ENCODE measurements at places on chromosomes 3 and 15.

- DNase-seq, result no peak
These were observed 379.3 kb downstream of the NTRK3 start for GRCh38 chr15:87877114-87877810.

GRCh38 chr3:112389961-112390360 is 57.0 kb downstream of the CD200 start:
- no peak for DNase-seq

GRCh38 chr3:121096953-121097352 is 188.9 kb downstream of the STXBP5L start:
- DNase-seq, result no peak

DNA sequence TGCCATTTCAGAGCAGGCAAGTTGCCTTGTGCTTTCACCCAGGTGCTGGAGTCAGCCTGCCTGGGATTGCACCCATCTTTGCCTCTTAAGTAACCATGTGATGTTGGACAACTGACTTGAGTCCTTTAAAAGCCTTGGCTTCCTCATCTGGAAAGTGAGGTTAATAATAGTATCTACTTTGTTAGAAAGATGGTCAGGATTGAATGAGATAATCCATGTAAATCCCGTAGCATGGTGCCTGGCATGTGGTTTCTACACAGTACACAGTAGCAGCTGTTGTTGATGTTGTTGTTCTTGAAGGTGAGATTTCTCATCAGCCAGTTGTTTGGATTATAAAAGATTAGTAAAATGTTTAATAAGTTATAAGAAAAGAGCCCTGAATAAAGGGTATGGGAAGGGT is 48.8 kb downstream of the PSMD6 start:
- DNase-seq, result no peak

GRCh38 chr3:3998140-3998922 is 199.1 kb downstream of the LRRN1 start:
- DNase-seq, result no peak

- DNase-seq, result no peak
These were observed 23.1 kb downstream of the EPM2AIP1 start for GRCh38 chr3:36969540-36970432.

- no peak for DNase-seq
These were observed 19.7 kb downstream of the TM4SF4 start for GRCh38 chr3:149494022-149494758.

DNA sequence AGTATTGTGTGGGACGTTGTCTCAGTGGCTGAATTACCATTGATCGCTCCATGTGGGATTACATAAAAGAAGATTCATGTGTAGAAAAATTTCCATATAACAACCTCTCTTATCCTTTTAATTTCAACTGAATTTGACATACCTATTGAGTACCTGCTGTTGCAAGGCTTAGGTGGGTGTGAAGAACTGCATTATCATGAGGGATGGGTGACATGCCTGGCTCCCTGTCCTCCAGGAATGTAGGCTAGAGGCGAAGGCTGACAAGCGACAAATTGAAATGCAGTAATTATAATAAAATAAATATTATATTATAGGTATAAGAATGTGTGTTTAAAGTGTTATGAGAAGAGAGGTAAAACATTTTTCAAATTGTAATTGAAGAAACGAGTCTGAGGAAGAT is 52.7 kb upstream of the SPESP1 start:
- no peak for DNase-seq

DNA sequence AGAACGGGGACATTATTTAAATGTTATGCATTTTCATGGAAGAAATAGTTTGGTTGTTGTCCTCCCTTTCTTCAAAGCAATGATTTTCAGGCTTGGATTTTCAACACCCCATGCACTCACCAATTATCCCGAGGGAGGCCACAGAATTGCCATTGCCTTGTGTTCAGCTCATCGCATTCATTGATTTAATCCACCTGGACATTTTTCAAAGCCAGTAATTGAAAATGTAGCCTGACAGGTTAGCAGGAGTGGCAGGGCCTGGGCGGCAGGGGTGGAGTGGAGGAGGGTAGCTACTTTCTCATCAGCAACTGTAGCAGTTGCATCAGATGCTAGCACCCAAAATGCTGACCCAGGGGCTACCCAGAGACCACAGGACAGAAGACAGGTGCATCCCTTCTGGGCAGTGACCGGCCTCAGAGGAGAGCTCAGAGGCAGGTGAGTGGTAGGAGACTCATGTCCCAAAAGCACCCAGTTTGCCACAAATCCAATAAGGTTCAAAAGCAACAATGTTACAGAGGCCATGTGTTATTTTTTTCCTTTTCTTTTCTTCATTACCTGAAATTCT is 242.4 kb downstream of the CD47 start:
- DNase-seq, result no peak

DNA sequence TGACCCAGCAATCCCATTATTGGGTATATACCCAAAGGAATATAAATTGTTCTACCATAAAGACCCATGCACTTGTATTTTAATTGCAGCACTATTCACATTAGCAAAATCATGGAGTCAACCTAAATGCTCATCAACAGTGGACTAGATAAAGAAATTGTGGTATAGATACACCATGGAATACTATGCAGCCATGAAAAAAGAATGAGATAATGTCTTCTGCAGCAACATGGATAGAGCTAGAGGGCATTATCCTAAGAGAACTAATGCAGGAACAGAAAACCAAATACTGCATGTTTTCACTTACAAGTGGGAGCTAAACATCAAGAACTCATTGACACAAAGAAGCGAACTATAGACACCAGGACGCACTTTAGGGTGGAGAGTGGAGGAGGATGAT is 466.7 kb downstream of the MECOM start:
- no peak for DNase-seq

- no peak for DNase-seq
These were observed 6.1 kb downstream of the TBC1D21 start for GRCh38 chr15:73879426-73879825.

DNA sequence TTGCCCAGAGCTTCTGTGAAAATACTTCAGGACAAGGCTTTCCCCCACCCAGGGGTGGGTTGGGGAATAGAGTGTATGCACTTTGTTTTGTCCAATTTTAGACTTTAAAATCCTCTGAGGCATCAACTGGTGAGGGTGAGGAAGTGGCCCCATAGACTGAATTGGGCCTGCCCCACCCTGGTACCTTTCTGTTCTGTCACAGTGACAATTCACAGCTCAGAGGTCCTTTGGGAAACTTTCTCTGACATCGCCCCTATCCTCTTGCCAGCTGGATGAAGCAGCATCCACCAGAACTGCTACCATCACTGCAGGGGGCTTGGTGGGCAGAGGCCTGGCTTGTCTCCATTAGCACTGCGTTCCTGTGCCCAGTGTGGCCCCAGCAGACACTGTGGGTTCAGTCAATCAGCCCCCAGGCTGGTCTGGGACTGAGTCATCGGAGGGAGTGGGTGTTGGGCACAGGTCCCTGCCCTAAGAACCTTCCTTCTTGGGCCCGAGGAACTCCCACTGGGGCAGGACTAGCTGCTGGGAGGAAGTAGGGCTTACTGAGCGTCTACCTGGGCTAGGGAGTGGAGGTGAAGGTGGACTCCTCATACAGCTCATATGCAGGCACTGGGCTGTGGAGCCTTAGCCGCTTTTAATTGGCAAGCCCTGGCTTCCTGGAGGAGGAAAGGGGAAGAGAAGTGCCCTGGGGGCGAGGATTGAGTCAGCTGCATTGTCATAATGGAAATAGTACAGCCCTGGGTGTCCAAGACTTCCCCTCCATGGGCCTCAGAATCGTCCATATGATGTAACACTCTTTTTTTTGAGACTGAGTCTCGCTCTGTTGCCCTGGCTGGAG is 1.5 kb upstream of the PPM1M start:
- DNase-seq, result peak; percentile 35

DNA sequence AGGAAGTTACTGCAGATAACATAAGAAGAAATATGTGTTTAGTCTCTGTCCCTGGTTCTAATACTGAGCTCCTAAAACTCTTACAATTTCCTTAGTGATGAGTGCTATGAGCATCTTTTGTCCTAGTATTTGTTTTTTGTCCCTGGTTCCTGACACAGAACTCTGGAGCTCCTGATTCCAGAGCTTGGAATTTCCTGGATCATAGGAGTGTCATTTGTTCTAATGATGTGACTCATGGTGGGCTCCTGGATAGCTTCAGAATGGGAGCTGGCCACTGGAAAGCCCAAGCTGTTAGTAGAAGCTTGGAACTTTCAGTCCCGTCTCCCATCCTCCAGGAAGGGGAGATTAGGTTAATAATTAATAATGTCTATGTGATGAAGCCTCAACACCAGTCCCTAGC is 98.2 kb downstream of the CNTN6 start:
- no peak for DNase-seq

GRCh38 chr15:35559683-35560082 is 13.7 kb upstream of the DPH6 start:
- DNase-seq, result no peak

DNA sequence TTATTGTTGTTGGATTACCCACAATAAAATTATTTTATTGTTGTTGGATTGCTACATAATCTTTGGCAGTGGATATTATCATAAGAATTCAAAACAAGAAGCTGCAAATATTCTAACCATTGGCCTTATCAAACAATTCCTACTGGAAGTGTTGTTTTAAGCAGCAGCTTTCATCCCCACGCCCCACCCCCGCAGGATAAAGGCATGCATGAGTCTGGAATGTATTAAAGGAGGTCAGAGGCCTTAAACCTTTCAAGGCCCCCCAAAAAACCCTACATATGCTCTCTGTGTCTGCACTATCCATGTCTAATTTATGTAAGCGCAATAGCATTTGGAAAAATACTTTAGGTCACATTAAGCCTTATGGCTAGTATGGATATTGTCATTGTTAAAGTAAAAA is 23.1 kb downstream of the P3H2 start:
- no peak for DNase-seq

- DNase-seq, result no peak
These were observed 58.3 kb downstream of the BOC start for GRCh38 chr3:113269661-113270060.

- DNase-seq, result no peak
These were observed 155.6 kb upstream of the NR2E3 start for GRCh38 chr15:71654720-71655174.

DNA sequence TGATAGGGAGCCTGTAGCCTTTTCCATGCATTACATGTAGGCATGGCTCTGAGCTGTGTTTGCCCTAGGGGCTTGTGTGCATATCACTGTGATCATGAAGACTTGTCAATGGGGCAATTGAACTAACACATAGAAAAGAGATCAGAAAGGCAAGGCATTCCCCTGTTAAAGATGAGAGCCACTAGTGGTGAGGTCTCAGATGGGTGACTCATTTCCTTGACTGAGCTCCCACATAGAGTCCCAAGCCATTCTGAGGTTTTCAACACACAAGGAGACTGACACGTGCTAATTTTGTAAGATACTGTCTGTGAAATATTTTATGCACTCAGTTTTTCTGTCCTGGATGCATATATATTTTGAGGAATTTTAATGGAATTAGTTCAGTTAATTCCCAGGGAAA is 53.8 kb downstream of the SAMMSON start:
- DNase-seq, result no peak

DNA sequence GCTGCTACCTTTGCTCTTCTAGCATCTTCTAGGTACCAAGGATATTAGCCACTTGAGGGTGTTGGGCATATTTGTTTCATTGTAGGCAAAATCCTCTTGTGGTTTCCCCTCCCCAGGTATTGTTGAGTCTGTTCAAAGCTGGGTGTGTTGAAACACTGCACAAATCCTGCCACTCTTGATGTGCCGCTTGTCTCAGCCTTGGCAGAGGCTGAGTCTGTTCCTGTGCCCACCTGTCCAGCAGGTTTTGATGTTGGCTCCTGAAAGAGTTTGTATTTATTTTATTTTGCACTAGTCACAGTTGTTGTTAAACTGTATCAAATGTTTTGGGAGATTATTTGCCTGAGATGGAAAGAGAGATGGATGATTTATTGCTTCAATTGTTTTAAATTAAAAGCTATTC is 136.2 kb downstream of the USP13 start:
- DNase-seq, result no peak

DNA sequence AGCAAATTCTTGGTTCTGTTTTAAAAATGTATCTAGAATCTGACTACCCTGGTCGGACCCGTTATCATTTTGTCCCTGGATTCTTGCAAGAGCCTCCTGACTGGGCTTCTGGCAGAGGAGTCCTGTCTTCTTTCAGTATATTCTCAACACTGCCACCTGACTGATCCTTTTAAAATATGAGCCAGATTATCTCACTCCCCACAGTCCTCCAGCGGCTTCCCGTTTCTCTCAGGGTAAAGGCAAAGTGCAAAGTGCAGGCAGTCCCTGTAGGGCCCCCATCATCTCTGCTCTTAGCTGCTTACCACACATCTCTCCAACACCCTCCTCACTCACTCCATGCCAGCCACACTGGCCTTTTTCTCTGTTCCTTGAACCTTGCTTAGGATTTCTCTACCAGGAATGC is 28.4 kb downstream of the CRTC3 start:
- no peak for DNase-seq

DNA sequence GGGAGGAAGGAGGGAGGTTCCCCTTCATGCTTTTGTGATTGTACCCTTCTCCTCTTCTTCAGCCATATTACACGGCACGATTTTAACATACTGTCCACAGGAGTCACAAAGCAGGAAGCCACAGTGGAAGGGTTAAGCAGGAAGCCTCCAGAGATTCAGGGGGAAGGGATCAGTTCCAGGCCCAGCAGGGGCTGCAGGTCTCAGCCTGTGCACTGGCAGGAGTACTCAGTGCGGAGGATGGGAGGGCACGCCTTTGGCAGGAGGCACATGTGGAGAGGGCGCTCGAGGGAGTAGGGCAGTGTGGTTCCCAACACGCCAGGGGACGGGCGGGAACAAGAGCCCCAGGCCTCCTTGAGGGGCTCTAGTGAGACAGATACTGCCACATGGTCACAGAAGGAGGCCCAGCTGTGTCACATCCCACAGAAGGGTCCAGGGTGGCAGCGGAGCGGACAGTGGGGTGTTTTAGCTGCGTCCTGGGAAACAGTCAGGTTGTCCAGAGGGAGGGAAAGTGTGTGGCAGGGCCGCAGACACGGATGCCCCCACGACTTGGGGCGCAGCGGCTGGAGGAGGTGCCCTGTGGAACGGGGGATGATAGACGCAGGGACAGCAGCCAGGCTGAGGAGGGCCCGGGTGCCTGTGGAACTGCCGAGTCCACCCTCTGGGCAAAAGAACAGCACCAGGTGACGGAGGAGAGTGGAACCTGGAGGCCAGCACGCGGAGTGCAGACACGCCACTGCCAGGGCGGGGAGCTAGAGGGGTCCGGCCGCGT is 77.5 kb downstream of the CHSY1 start:
- DNase-seq, result no peak
